Progenitor cell of endocrine pancreas (in vitro differentiated cells): ENCODE measurements at places on chromosomes 1 and 21. TPM values are rescaled to one million over a fixed set of nuclear protein-coding genes. Genes with fewer than 3 reads are reported as not detected.

Gene FMO2
- total RNA-seq, result not detected in 2 replicates

Gene ORC1
- total RNA-seq, result 10.5 and 11.0 TPM in 2 replicates

Gene SPRR2A
- total RNA-seq, result not detected in 2 replicates

GRCh38 chr1:21703318-21703963 lies 34.3 kb upstream of the RAP1GAP start:
- no peaks in the 10 kb centered on the region for H3K27me3 ChIP-seq
- peaks cover 21% of the 10 kb centered on the region for H3K36me3 ChIP-seq
- H3K4me3 ChIP-seq, result no peak overlapping the region

GRCh38 chr1:226002667-226003501 lies 3.7 kb upstream of the SDE2 start:
- no peak overlapping the region for H3K27ac ChIP-seq
- H3K36me3 ChIP-seq, result no peaks in the 10 kb centered on the region
- no peak for DNase-seq
- H3K4me1 ChIP-seq, result peaks cover 11% of the 10 kb centered on the region

DNA sequence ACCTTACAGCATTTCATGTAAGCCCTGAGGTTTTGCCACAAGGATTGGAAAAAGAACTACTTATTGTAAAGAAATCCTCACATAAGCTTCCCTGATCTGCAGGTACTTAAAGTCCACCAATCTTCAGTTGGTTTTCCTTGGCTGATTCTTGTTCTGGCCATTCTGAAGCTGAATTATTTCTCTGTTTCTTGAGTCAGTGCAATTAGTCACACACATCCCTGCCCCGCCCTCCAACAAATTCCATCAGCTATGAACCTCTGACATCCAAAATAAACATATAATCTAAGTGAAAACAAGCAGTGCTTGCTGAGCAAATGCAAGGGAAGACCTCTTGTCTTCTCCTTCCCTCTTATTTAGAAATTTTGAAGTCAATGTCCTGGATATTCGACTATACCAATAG lies 8.2 kb upstream of the FNDC7 start:
- no peak for DNase-seq
- H3K27ac ChIP-seq, result no peak overlapping the region
- no peak overlapping the region for H3K4me3 ChIP-seq
- peaks cover 2% of the 10 kb centered on the region for H3K4me1 ChIP-seq
- H3K27me3 ChIP-seq, result peaks cover 3% of the 10 kb centered on the region
- peaks cover 9% of the 10 kb centered on the region for H3K36me3 ChIP-seq

GRCh38 chr1:38088366-38088765 lies 41.8 kb upstream of the POU3F1 start:
- H3K27me3 ChIP-seq, result peaks cover 34% of the 10 kb centered on the region
- H3K4me1 ChIP-seq, result no peaks in the 10 kb centered on the region
- no peaks in the 10 kb centered on the region for H3K36me3 ChIP-seq
- no peak for DNase-seq

GRCh38 chr1:230507666-230508402 lies 81.7 kb upstream of the PGBD5 start:
- H3K27me3 ChIP-seq, result no peaks in the 10 kb centered on the region
- H3K27ac ChIP-seq, result peak overlapping the region; percentile 38
- peaks cover 5% of the 10 kb centered on the region for H3K4me1 ChIP-seq
- DNase-seq, result no peak
- H3K36me3 ChIP-seq, result no peaks in the 10 kb centered on the region
- H3K4me3 ChIP-seq, result no peak overlapping the region

- no peaks in the 10 kb centered on the region for H3K36me3 ChIP-seq
- H3K27me3 ChIP-seq, result peaks cover 22% of the 10 kb centered on the region
- no peak overlapping the region for H3K4me3 ChIP-seq
- no peak overlapping the region for H3K27ac ChIP-seq
- DNase-seq, result no peak
Measured at GRCh38 chr21:38637161-38637560, 138.9 kb upstream of the ERG start.

DNA sequence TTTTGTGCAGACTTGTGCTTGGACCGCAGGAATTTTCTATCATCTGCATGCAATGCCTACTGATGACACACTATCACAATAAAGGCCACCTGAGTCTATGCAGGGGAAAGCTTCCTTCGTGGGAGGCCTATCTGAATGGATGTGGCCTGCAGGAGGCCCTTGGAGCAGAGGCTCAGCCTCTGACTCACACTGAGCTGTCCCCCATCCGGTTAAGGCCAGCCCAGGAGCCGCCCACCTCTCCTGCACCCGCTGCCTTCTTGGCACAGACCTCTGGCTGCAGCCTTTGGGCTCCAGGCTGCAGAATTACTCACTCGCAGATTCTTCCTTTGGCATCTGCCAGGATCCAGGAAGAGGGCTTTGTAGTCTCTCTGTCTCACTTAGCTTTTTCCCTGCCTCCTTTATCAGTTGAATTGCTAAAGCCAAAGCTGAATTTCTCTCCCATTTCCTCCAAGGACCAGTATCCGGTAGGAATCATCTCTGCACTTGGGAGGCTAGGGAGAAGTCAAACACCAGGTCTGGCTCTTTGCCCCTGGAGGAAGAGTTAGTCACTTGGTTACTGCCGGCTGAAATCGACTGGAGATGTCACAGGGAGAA lies 65.1 kb upstream of the JUN start:
- peaks cover 13% of the 10 kb centered on the region for H3K4me1 ChIP-seq
- no peaks in the 10 kb centered on the region for H3K36me3 ChIP-seq
- peaks cover 7% of the 10 kb centered on the region for H3K27me3 ChIP-seq
- no peak for DNase-seq
- H3K4me3 ChIP-seq, result no peak overlapping the region
- no peak overlapping the region for H3K27ac ChIP-seq

DNA sequence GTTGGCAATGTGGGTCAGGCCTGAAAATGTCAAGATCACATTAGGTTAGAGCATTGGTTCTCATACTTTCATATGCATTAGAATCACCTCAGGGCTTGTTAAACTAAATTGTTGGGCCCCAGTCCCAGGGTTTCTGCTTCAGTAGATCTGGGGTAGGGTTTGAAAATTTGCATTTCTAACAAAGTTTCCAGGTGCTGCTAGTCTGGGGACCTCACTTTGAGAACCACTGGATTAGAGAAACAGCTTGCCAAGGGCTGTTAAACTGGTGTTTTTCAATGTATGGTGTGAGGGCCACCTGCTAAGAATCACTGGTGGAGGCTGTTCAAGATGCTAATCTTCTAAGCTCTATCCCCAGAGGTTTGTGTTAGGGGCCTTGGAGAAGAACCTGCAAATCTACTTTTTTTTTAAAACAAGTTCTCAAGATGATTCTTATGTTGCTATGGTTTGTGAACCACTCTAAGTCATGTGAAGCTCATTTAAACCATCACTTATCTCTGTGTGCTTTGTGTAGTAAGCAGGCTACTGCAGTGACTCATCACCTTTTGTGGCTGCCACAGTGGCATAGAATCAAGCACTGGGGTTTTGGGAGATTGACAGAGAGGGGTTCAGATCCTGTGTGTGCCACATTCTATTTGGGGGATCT lies 152.2 kb downstream of the S1PR1 start:
- no peaks in the 10 kb centered on the region for H3K36me3 ChIP-seq
- H3K4me3 ChIP-seq, result no peak overlapping the region
- no peaks in the 10 kb centered on the region for H3K27me3 ChIP-seq
- no peaks in the 10 kb centered on the region for H3K4me1 ChIP-seq
- no peak overlapping the region for H3K27ac ChIP-seq

DNA sequence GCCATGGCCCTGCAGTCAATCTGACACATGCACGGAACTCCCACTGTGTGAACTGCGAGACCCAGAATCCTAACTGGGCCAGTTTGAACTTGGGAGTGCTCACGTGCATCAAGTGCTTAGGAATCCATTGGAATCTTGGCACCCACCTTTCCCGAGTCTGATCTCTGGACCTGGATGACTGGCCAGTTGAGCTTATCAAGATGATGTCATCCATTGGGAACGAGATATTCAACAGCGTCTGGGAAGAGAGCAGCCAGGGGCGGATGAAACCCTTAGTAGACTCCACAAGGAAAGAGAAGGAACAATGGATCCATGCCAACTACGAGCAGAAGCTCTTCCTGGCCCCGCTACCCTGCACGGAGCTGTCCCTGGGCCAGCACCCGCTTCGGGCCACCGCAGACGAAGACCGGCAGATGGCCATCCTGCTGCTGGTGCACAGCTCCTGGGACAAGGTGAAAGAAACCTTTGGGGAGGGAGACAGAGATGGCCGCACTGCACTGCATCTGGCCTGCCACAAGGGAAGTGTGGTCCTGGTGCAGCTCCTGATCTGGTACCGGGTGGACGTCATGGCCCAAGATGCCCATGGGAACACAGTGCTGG lies 3.1 kb upstream of the TDRD5 start:
- no peaks in the 10 kb centered on the region for H3K4me1 ChIP-seq
- DNase-seq, result no peak
- H3K4me3 ChIP-seq, result no peak overlapping the region
- H3K36me3 ChIP-seq, result no peaks in the 10 kb centered on the region

DNA sequence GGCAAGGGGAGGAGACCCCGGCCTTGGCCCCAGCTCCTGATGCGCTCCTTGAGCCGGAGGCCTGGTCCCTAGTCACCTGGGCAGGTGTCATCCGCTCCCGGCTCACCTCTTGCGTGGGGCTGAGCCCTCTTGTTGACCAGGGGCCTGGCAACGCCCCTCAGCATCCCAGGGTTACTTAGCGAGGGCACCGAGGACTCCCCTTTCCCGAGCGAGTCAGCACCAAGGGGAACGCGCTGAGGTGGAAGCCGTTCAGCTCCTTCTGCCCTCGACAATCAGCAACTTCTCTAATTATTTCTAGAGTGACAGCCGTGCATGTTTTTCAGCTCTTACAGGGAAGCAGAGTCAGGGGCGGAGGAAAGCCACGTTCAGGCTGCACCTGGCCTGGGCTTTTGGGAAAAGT lies 522 bp downstream of the SLC45A1 start:
- H3K27ac ChIP-seq, result peak overlapping the region; percentile 29
- H3K4me1 ChIP-seq, result peaks cover 18% of the 10 kb centered on the region
- H3K36me3 ChIP-seq, result no peaks in the 10 kb centered on the region
- DNase-seq, result no peak
- H3K4me3 ChIP-seq, result peak overlapping the region; percentile 55

- no peak for DNase-seq
- H3K4me1 ChIP-seq, result peaks cover 18% of the 10 kb centered on the region
- H3K4me3 ChIP-seq, result no peak overlapping the region
- H3K27ac ChIP-seq, result no peak overlapping the region
- H3K27me3 ChIP-seq, result peaks cover 5% of the 10 kb centered on the region
Measured at GRCh38 chr1:54481201-54481884, 66.7 kb upstream of the ACOT11 start.

GRCh38 chr21:46517361-46517760 lies 58.7 kb downstream of the DIP2A start:
- peaks cover 6% of the 10 kb centered on the region for H3K4me1 ChIP-seq
- DNase-seq, result no peak
- H3K27ac ChIP-seq, result no peak overlapping the region

- H3K27me3 ChIP-seq, result peaks cover 14% of the 10 kb centered on the region
- H3K4me3 ChIP-seq, result no peak overlapping the region
- no peaks in the 10 kb centered on the region for H3K36me3 ChIP-seq
- DNase-seq, result no peak
- H3K4me1 ChIP-seq, result peaks cover 27% of the 10 kb centered on the region
- peak overlapping the region; percentile 88 for H3K27ac ChIP-seq
Measured at GRCh38 chr1:31575369-31576140, 760 bp upstream of the TINAGL1 start.

DNA sequence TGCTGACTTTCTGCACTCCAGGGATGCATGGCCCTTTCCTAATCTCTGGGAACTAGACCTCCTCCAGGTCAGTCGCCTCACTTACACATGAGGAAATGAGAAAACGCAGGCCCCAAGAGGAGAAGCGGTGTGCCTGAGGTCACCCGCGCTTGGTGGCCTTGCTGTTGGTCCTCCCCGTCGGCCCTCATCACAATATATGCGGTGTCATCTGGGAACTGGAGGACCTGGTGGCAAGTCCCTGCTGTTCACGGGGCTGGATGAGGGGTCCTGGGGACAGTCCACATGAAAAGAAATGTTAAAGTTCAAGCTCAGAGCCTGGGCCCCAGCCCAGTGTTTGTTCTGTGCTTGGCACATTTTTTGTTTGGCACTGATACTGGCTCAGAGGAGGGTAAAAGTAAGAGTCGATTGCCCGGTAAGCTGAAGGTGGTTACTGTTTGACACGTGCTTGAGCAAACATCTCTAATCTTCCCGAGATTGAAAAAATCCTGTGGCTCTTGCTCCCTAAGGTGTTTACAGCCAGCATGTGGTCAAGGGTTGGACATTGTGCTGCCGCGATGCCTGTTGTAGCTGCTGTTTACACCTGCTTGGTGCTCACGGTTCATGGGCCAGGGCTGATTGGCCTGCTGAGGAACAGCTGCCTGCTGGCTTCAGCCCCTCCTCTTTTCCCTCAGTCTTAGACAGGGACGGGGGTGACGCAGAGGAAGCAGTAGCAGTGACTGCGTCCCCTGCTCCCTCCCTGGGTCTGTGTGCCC lies 5.2 kb downstream of the COQ8A start:
- H3K27me3 ChIP-seq, result no peaks in the 10 kb centered on the region
- peaks cover 3% of the 10 kb centered on the region for H3K36me3 ChIP-seq
- peak overlapping the region; percentile 35 for H3K4me3 ChIP-seq
- H3K4me1 ChIP-seq, result peaks cover 47% of the 10 kb centered on the region
- H3K27ac ChIP-seq, result peak overlapping the region; percentile 96

GRCh38 chr1:33943978-33944377 lies 80.1 kb downstream of the HMGB4 start:
- no peaks in the 10 kb centered on the region for H3K4me1 ChIP-seq
- no peak overlapping the region for H3K4me3 ChIP-seq
- no peaks in the 10 kb centered on the region for H3K36me3 ChIP-seq
- DNase-seq, result no peak

DNA sequence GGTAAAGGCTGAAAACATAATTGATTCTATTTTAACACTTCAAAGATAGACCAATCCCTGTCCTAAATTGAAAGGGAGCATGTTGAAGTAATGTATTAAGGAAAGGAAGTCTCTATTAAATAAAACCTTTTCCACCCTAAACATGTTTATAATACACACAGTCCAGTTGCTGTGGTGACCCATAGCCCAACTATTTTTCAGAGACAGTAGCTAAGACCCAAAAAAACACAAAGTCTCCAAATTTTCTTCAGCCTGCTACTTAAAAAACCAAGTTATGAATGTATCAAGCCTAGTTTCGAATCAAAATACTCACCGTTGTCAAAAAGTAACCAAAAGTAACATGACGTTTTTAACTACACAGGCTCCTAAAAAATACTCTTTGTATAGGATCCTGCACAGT lies 1.6 kb downstream of the ELK4 start:
- peak overlapping the region; percentile 89 for H3K4me3 ChIP-seq
- H3K36me3 ChIP-seq, result no peaks in the 10 kb centered on the region
- peak overlapping the region; percentile 97 for H3K27ac ChIP-seq
- no peak for DNase-seq
- no peaks in the 10 kb centered on the region for H3K27me3 ChIP-seq
- peaks cover 20% of the 10 kb centered on the region for H3K4me1 ChIP-seq
